SJCRH30 (cell line): ENCODE measurements at places on chromosomes 11 and 22.

- no peak for DNase-seq
Measured at GRCh38 chr22:45886540-45886939, 90.4 kb downstream of the WNT7B start.

GRCh38 chr11:40178470-40178869, 1281.0 kb downstream of the LRRC4C start:
- no peak for DNase-seq

- DNase-seq, result peak; percentile 51
Measured at GRCh38 chr22:28759861-28760560, 12.5 kb upstream of the CCDC117 start.

- no peak for DNase-seq
Measured at GRCh38 chr22:49574881-49575702, 252.6 kb downstream of the BRD1 start.
